ENCODE measurements at places on chromosomes 4 and X.

- DNase-seq, result no peak
Observed at GRCh38 chrX:38923451-38923969, 122.3 kb downstream of the MID1IP1 start.

- DNase-seq, result no peak
Observed at GRCh38 chr4:183960962-183961541, 55.9 kb downstream of the STOX2 start.

DNA sequence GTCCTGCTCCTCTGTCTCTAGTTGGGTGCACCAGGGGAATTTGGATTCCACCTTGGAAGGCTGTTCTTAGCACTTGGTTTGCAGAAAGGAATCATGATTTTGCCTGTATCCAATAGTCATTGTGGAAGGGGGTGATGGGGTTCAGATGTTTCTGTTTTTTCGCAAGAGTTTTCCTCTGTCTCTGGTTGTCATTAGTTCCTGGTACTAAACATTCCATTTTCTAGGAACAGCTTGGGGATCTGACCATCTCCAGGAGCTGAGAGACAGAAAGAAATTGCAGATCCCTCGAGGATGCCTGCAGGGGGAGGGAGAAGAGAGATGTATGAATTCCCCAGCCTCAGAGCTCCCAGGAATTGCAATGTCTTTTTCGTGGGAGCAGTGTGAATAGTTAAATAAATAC lies 70.9 kb downstream of the CYTL1 start:
- no peak for DNase-seq

- no peak for DNase-seq
Observed at GRCh38 chr4:25958110-25958509, 44.1 kb downstream of the SMIM20 start.

GRCh38 chr4:146165840-146166239 lies 9.7 kb upstream of the LSM6 start:
- DNase-seq, result no peak

GRCh38 chr4:174460684-174461083 lies 61.6 kb downstream of the HPGD start:
- no peak for DNase-seq

GRCh38 chr4:66539745-66540144 lies 869.5 kb upstream of the EPHA5 start:
- no peak for DNase-seq

- no peak for DNase-seq
Observed at GRCh38 chrX:132090403-132091159, 37.2 kb downstream of the FRMD7 start.

GRCh38 chr4:174255786-174256185 lies 27.7 kb downstream of the FBXO8 start:
- no peak for DNase-seq

- DNase-seq, result no peak
Observed at GRCh38 chr4:43709443-43709842, 739.2 kb downstream of the KCTD8 start.

Measured in cortex of kidney (tissue), 1 donor.